ENCODE measurements at places on chromosomes 16 and 17.
A peak's percentile ranks its signal among the peaks of the same experiment; 100 is the strongest.

DNA sequence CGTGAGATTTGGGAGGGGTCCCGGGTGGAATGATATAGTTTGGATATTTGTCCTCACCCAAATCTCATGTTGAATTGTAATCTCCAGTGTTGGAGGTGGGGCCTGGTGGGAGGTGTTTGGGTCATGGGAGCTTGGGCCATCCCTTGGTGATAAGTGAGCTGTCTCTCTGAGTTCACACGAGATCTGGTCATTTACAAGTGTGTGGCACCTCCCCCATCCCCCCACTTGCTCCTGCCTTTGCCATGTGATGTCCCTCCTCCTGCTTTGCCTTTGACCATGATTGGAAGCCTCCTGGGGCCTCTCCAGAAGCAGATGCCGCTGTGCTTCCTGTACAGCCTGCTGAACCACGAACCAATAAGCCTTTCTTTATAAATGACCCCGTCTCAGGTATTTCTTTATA lies 21.3 kb upstream of the BAIAP2 start:
- H3K27me3 ChIP-seq: no peaks in the 10 kb centered on the region
- no peak for DNase-seq
- peaks cover 10% of the 10 kb centered on the region for H3K36me3 ChIP-seq
- no peak overlapping the region for H3K27ac ChIP-seq
- H3K4me3 ChIP-seq: no peak overlapping the region

DNA sequence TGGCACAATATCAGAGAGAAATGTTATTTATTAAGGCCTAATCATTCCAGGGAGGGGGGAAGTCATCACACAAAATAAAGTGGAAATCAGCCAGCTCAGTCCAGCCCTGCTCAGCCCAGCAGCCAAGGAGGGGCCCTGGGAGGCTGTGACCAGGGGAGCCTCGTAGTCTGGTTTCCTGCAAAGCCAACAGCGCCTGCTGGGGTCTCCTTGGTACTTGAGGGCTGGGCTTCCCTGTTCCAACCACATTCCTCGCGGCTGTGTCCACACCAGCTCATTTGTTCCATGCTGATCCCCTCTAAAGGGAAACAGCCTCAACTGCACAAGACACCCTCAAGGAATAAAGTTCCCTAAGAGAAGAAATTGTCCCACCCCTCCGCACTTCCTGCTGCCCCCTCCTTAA lies 154.0 kb downstream of the TMEM132E start:
- H3K36me3 ChIP-seq: no peaks in the 10 kb centered on the region
- no peak overlapping the region for H3K27ac ChIP-seq
- H3K4me3 ChIP-seq: no peak overlapping the region
- no peak for DNase-seq
- H3K27me3 ChIP-seq: peaks cover 4% of the 10 kb centered on the region

DNA sequence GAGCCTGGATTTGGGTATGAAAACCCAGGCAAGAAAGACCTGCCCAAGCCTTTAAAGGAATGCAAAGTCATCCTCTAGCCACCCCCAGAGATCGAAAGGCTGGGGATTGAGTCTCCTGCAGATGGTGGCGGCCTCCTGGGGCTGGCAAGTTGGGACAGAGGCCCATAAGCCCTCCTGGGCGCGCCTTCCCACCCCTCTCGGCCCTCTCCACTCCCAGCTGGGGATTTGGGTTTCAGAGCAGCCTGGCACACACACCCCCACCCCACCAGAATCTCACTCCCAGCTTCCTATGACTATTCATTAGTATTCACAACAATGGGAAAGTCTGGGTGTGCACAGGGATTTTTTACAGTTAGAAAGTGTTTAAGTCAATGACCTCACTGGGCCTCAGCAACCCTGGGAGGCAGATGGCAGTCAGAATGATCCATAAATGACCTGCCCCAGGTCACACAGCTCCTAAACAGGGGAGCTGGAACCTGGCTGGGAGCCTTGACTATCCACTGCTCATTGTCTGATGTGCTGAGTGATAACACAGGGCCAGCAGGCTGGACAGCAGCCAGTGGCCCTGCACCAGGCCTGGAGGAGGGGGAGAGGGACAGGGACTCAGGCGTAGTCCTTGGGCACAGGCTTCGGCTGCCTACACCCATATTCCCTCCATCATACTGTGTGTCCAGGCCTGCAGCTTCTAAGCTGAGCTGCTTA lies 12.1 kb downstream of the NHERF1 start:
- no peaks in the 10 kb centered on the region for H3K27me3 ChIP-seq
- DNase-seq: no peak
- H3K4me3 ChIP-seq: no peak overlapping the region
- peaks cover 51% of the 10 kb centered on the region for H3K4me1 ChIP-seq
- H3K36me3 ChIP-seq: peaks cover 4% of the 10 kb centered on the region

GRCh38 chr16:68744744-68745280 lies 7.7 kb downstream of the CDH1 start:
- H3K36me3 ChIP-seq: no peaks in the 10 kb centered on the region
- H3K4me1 ChIP-seq: peaks cover 11% of the 10 kb centered on the region
- H3K4me3 ChIP-seq: no peak overlapping the region
- no peak overlapping the region for H3K27ac ChIP-seq
- peaks cover 14% of the 10 kb centered on the region for H3K27me3 ChIP-seq

GRCh38 chr16:75535901-75536300 lies at the start of gene CHST5:
Gene CHST5, minus strand, starts transcription at chr16:75536108. Its CDS starts 5,724 bp downstream, at chr16:75530384.
- no peaks in the 10 kb centered on the region for H3K36me3 ChIP-seq
- H3K4me3 ChIP-seq: no peak within 1 kb of the TSS
- no peaks in the 10 kb centered on the region for H3K4me1 ChIP-seq
- no peak for DNase-seq

DNA sequence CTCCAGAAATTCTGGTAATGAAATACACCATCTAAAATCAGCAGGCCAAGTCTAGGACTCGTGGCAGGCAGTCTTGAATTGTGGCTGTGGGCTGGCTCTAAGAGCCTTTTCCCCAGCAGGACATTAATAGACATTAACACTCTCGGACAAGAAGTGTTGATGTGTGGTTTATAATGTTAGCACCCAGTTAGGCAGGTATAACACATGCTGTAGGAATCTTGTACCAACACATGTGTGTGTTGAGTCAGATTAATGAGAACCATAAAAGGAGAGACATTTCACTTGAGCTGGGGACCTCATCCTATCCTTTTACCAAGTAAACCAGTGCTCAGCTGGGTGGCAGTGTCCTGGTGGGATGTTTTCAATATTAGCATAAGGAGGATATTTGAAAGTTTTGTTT lies 264.5 kb downstream of the FTO start:
- no peak for DNase-seq
- H3K36me3 ChIP-seq: peaks cover 3% of the 10 kb centered on the region
- H3K4me1 ChIP-seq: no peaks in the 10 kb centered on the region
- H3K27ac ChIP-seq: no peak overlapping the region
- no peaks in the 10 kb centered on the region for H3K27me3 ChIP-seq

DNA sequence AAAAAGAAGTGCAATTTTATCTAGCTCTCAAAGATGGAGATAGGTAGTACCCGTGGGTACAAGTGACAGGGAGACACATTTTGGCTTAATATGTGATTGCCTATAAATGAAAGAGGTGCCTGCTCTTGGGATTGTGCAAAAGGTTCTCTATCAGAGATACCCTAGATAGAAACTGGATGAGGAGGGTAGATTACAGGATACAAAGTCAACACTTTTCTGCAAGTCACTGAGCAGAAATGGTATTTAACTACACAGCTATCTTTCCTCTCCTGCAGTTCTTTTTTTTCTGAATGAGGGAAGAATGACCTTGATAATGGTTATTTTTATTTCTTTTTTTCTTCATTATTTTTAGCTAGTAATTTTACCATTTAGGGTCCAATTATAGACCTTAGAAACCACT lies 67.6 kb downstream of the MMD start:
- H3K27me3 ChIP-seq: no peaks in the 10 kb centered on the region
- H3K4me1 ChIP-seq: peaks cover 1% of the 10 kb centered on the region
- no peak overlapping the region for H3K4me3 ChIP-seq
- H3K27ac ChIP-seq: no peak overlapping the region
- H3K36me3 ChIP-seq: no peaks in the 10 kb centered on the region
- no peak for DNase-seq

GRCh38 chr16:9408297-9408878 lies 316.9 kb downstream of the HAPSTR1 start:
- DNase-seq: no peak
- no peaks in the 10 kb centered on the region for H3K36me3 ChIP-seq
- no peak overlapping the region for H3K27ac ChIP-seq

GRCh38 chr17:68248199-68248825 lies 469 bp downstream of the AMZ2 start:
- H3K4me1 ChIP-seq: peaks cover 51% of the 10 kb centered on the region
- H3K36me3 ChIP-seq: peaks cover 32% of the 10 kb centered on the region
- H3K4me3 ChIP-seq: peak overlapping the region; percentile 83

GRCh38 chr17:54785643-54786268 lies 114.9 kb upstream of the TOM1L1 start:
- H3K4me3 ChIP-seq: no peak overlapping the region
- H3K4me1 ChIP-seq: no peaks in the 10 kb centered on the region
- no peak for DNase-seq
- H3K36me3 ChIP-seq: no peaks in the 10 kb centered on the region

DNA sequence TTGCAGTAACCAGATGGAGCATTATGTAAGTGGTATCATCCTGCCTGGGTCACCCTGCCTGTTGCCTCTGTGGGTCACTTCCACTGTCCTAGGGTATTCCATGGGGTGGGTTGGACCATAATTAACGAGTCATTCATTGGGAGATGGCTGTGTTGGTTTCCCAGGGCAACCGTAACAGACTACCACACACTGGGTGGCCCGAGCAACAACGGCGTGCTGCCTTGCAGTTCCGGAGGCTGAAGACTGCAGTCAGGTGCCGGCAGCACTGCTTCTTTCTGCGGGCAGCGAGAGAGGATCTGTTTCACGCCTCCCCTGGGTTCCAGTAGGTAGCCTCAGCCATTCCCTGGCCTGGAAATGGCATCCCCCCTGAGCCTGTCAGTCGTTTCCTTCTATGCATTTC lies 28.9 kb upstream of the CMIP start:
- H3K4me3 ChIP-seq: no peak overlapping the region
- no peak for DNase-seq
- peaks cover 2% of the 10 kb centered on the region for H3K4me1 ChIP-seq

DNA sequence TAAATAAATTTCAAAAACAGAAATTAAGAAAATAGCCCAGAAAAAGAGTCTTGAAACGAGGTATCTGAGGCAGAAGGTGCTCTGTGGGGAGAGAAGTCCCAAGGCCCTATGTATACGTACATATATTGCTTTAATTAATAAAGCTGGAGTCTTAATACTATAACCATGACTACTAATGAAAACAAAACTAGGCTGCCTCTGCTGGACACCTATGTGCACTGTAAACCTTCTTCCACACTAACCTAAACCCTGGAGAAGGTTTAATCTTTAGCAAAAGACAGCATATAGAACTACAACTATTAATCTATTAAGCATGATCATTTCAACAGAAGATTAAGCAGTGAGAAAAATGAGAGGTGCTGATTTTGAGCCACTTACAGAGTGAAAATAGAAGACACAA lies 153.9 kb upstream of the C17orf78 start:
- H3K36me3 ChIP-seq: peaks cover 43% of the 10 kb centered on the region
- no peak overlapping the region for H3K27ac ChIP-seq
- H3K27me3 ChIP-seq: no peaks in the 10 kb centered on the region

DNA sequence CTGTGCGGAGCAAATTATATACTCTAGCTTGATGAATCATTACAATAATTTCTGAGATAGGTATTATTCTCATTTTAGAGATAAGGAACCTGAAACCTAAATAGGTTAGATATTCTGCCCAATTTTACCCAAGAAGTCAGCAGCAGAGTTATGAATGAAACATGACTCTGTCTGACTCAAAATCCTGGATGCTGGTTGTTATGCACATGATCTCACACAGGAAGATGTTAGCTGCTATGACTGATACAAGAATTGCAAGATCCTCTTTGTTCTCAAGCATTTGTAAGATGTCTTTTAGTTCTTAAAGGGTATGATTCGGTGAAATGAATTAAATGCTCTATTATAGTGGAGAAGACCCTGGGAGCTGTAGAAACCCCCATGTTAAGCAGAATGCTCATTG lies 447.8 kb downstream of the KIF2B start:
- H3K27me3 ChIP-seq: no peaks in the 10 kb centered on the region
- DNase-seq: no peak
- H3K4me1 ChIP-seq: no peaks in the 10 kb centered on the region
- no peaks in the 10 kb centered on the region for H3K36me3 ChIP-seq

DNA sequence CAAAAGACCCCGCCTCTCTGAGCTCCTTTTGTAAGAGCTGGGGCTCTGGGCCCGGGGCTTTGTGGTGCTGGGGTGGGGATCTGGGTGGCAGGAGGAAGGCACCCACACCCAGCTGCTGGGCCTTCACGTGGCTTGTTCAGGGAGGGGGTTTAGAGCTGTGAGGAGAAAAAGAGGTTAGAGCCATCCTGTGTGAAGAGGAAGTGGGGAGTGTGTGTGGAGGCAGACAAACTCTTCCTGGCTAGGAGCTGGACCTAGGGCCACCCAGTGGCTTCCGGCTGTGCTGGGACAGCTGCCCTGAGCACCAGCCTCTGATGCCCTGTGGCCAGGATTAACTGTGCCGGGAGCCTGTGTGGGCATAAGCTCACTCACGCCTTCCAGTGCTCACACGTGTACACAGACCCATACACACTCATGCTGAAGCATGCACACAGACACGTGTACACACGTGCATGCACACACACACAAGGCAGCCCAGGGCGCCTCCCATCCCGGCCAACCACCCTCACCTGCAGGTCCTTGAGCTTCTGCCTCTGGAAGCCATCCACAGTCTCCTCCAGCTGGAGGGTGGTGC lies 7.4 kb downstream of the CIBAR2 start:
- H3K36me3 ChIP-seq: no peaks in the 10 kb centered on the region
- no peak overlapping the region for H3K4me3 ChIP-seq
- peak; percentile 21 for DNase-seq
- no peaks in the 10 kb centered on the region for H3K27me3 ChIP-seq
- H3K27ac ChIP-seq: peak overlapping the region; percentile 72
- peaks cover 35% of the 10 kb centered on the region for H3K4me1 ChIP-seq

DNA sequence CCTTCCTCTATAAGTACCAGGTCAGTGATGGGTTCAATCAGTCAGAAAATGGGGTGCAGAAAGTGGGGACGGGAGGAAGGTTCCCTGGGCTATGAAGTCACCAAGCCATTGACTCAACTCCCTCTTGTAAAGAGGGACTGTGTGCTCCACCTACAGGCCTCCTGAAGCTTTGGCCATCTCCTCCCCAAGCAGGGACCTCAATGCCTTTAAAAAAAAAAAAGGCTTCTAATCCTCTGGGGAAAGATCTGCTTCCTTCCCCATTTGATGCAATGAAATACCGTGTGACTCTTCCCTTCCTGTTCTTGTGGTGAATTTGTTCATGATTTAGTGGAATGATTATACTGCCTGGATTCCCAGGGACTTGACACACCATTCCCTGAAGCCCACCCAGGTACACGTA lies 30.8 kb downstream of the VWA3A start:
- DNase-seq: no peak
- H3K4me1 ChIP-seq: no peaks in the 10 kb centered on the region
- H3K4me3 ChIP-seq: no peak overlapping the region
- no peak overlapping the region for H3K27ac ChIP-seq
- no peaks in the 10 kb centered on the region for H3K27me3 ChIP-seq
- no peaks in the 10 kb centered on the region for H3K36me3 ChIP-seq
